ENCODE measurements at places on chromosomes 4 and X. TPM values are rescaled to one million over a fixed set of nuclear protein-coding genes. Genes with fewer than 3 reads are reported as not detected.

Gene OTC
- total RNA-seq: 3.6 TPM

Gene CACNA1F
- total RNA-seq: 0.26 TPM

DNA sequence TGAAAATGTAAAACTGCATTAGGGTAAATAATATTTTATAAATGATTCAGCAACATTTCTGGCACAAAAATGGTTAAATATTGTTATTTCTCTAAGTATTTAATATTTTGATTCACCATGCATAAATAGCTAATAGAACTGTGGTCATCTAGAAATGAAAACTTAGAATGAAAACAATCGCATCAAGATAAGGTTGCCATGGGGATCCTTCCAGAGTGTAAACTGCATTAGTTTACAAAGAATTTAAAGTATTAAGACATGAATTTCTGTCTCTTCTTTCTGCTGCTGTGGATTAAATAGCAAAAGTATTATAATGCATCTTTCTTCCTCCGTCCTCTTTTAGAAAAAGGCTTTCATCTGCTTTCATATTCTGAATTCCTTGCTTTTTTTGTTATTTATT, 1064.6 kb upstream of the SLIT2 start:
- DNase-seq: no peak

GRCh38 chr4:27293831-27294230, 433.2 kb downstream of the STIM2 start:
- no peak for DNase-seq

- no peak for DNase-seq
Observed at GRCh38 chrX:6821730-6822129, 286.8 kb upstream of the VCX3A start.

DNA sequence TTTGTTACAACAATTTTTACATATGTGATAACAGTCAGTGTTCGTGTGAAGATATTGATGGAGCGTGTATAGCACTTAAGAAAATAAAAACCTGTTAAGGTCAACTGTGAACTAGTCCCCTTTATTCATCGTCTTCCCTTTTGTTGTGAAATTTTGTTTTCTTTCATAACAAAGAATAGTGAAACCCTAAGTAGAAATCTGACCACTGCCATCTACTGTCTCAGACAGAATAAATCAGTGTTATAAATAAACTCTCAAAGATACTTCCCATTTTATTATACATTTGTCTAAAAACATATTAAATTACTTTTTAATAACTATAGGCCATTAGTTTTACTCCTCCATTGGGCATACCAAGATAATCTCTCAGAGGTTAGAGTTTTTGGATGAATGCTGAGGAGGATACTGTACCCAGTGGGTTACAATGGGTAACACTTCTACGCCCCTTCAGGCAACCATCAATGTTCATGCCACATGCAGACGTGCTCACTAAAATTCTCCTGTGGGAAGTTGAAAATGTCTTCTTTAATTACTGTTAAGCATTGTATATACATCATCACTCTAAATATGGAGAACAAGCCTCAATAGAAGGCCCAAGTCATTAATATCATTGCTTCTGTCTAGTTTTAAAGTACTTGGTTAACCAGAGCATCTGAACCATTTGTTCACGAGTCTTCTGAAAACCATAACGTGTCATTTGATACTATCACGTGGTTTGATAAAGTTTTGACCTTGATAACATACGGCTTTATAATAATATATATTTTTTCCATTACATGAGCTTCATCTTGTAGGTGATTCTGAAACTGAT, 171.2 kb downstream of the TMA16 start:
- no peak for DNase-seq
